Activated T-cell treated with anti-CD3 and anti-CD28 coated beads for 24 hours (primary cell): ENCODE measurements at places on chromosomes 4 and X.

DNA sequence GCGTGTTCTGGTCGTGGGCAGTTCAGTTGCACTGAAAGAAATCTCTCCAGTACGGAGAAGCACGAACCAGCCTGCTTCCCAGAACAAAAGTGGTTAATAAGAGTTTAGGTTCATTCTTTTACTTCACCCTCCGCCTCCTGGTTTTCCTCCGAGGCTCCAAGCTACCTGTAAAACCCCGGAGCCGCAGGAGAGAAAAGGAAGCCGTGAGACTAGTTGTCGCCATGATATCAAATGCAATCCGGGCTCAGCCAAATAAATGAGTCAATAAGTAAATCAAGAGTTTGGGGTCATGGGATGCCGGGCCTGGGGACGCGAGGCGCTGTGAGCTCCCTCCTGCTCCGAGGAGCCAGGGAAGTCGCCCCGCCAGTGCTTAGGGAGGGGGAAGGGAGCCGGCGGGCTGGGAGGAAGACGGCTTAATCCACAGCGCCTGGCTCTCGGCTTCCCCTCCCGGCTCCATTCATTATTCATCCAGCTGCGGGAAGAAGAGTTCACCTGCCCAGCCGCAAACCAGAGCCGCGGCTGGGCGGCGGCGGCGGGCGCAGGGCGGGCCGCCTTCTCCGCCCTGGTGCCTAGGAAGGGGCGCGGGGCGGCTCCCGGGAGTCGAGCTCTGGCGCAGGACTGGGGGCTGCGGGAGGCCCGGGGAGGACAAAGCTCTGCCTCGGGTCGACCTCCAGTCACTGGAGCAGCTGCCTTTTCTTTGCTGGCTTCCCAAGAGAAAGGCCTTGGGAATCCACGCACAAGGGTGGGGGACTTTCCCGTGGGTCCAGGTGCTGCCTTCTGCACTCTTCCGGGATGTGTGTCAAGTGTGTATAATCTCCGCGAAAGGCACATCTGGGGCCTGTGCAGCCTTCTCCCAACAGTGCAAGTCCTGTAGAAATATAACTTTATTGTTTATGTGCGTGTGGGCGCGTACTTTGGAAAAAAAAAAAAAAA is 1.7 kb downstream of the FRAS1 start:
- DNase-seq = no peak

DNA sequence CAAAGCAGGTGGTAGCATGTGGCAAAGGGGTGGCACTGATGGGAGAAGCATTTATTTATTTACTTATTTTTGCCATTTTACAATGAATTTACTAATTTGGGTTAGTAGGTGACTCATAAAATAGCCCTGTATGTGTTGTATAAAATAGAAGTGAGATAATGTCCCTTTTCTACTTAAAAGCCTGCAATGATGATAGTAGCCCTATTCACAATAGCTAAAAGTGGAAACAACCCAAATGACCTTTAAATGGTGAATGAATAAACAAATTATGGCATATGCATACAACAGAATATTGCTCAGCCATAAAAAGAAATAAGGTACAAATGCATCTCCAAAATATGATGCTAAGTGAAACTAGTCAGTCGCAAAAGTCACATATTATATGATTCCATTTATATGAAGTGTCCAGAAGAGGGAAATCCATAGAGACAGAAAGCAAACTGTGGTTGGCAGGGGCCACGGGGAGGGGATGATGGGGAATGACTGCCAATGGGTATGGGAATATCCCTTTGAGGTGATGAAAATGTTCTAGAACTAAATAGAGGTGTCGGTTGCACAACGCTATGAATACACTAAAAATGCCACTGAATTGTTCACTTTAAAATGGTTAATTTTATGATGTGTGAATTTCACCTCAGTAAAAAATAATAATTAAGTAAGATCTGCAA is 35.8 kb upstream of the FAM9C start:
- DNase-seq = no peak

- DNase-seq = no peak
These were observed 32.2 kb upstream of the GATB start for GRCh38 chr4:151792995-151793394.

- no peak for DNase-seq
These were observed 17.7 kb downstream of the ACSL1 start for GRCh38 chr4:184807797-184808712.

DNA sequence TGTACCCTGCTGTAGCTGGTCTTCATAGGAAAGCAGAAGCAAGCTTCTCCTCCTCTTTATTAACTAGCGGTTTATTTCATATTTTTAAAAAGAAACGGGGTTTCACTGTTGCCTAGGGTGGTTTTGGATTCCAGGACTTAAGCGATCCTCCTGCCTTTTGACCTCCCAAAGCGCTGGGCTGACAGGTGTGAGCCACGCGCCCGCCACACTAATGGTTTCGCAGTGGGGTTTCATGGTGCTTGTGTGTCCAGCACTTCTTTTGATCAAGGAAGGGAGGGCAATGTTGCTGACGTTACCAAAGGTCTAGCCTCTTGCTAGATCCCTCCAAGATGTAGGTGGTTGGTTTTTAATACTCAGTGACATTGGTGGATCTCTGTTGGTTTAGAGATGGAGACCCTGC is 1.4 kb downstream of the MAEA start:
- DNase-seq = no peak

DNA sequence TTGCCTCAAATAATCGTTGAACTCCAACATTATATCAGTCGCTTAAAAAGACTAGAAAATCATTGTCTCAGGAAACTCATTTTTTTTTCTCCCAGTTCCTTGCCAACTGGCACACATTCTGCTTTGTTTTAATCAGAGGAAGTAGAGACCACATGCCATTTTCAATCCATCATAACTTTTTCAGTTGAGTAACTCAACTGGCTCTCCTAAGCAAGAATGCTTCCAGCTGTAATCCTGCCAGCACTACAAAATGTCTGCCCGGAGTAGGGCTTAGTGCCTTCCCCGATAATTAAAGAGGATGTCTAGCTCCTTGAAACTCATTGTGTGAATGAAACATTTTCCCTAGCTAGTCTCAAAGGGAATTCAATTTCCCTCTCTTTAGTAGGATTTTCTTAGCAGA is 33.0 kb downstream of the FREM3 start:
- no peak for DNase-seq

DNA sequence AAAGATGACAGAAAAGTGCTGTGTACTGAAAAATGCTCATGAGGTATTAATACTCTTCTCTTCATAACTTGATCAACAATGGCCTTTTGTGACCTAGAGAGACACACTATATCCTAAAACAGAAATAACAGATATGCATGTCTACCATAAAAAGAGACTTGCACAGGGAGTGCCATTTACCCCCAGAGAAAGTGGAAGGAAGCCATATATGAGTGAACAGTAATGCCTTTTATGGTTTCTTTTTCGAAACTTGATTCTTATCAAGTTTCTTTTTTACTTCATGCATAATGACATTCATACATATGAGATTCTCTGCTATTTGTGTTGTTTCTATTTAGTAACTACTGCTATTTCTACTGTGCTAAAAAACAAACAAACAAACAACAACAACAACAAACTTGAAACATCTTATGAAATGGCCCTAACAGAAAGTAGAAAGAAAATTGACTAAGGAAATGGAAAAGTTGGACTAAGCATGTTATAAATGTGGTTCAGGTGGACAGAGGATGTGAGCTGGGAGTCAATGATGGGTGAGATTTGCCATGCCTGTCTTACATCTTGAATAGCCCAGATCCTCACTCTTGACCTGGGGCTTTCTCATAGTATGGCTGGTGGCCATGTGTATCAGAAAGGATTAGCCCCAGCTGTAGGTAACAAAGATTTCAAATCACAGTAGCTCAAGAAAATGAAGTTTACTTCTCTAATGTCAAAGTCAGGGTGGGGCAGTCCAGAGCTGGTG is 43.8 kb downstream of the GEMIN8 start:
- no peak for DNase-seq

- DNase-seq = no peak
These were observed 296.2 kb downstream of the INPP4B start for GRCh38 chr4:142549726-142550463.

DNA sequence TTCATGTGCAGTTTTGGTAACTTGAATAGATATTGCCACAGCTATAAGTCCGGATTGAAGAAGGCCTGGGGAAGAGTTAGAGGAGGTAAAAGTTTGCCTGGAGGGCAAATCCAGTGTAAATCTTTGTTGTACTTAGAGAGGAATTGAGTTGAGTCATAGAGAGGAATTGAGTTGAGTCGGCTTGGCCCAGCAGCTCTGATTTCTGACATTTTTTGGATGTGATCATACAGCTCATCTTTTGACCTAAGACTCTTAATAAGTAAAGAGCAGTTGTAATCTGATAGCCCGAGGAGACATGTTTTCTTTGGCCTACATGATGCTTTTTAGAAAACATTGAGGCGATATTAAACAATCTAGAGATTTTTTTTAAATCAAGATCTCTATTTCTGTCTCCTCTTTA is 3.9 kb downstream of the KIT start:
- DNase-seq = no peak

- no peak for DNase-seq
These were observed 235.0 kb downstream of the MAML3 start for GRCh38 chr4:139919004-139919403.

- no peak for DNase-seq
These were observed 56.6 kb downstream of the TMEM131L start for GRCh38 chr4:153522802-153523094.

- no peak for DNase-seq
These were observed 54.7 kb downstream of the ATXN3L start for GRCh38 chrX:13265111-13265510.

DNA sequence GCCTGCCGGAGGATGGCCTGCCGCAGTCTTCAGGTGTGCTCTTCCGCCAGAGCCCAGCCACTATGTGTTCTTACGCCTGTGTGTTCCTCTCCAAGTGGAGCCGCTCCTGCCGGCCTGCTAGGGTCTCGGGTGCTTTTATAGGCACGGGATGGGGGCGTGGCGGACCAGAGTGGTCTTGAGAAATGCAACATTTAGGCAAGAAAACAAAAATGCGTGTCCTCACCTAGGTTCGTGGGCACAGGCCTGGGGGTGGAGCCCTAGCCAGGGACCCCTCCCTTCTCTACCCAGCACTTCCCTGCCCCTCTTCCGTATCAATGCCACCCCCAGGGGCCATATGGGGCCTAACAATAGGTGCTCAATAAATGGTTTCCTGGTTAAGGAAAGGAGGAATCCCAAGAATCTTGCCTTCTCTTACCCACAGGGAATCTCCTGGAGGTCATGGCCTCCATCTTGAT is 34.4 kb upstream of the LRBA start:
- DNase-seq = no peak

- no peak for DNase-seq
These were observed 194.6 kb upstream of the C1QTNF7 start for GRCh38 chr4:15233264-15233597.

DNA sequence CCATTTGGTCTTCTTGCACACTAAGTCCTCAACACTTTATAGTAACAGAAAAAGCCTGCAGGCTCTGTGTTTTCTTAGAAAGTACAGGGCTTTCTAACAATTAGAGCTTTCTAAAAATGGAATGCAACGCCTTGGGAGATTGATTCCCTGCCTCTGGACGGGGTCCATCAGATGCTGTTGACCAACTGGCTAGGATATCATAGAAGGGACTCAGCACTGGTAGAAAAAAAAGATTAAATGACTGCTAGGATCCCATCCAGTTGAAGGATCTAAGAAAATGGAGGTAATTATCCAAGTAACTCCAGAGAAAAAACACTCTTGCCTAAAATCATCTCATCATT is 39.5 kb downstream of the USP46 start:
- no peak for DNase-seq

- DNase-seq = no peak
These were observed 58.4 kb upstream of the SLC25A43 start for GRCh38 chrX:119340606-119341205.

DNA sequence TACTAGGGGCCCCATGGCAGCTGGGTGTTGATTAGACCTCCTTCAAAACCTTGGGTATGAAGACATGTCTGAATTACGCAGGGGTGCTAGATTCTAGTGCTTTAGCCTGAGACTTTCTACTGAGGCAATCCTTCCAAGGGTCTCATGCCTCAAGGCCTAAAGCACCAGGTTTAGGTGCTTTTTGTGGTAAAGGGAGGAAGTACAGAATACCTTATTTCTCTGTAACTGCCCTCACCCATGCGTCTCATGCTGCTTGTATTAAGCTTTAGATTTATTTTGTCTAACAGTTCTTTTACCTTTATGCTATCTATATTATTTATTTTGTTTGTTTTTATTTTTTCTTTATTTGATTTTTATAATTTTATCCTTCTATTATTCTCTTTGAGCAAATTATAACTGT is 190.2 kb upstream of the GK2 start:
- no peak for DNase-seq

- DNase-seq = no peak
These were observed 279.8 kb upstream of the MAGEB18 start for GRCh38 chrX:25858273-25858880.
